Endothelial cell (in vitro differentiated cells): ENCODE measurements at places on chromosomes 4 and X. TPM values are rescaled to one million over a fixed set of nuclear protein-coding genes. Genes with fewer than 3 reads are reported as not detected.

GRCh38 chr4:72591547-72592454, 22.8 kb upstream of the ADAMTS3 start:
- H3K27me3 ChIP-seq: peaks cover 2% of the 10 kb centered on the region
- H3K4me3 ChIP-seq: no peak overlapping the region
- no peaks in the 10 kb centered on the region for H3K4me1 ChIP-seq

DNA sequence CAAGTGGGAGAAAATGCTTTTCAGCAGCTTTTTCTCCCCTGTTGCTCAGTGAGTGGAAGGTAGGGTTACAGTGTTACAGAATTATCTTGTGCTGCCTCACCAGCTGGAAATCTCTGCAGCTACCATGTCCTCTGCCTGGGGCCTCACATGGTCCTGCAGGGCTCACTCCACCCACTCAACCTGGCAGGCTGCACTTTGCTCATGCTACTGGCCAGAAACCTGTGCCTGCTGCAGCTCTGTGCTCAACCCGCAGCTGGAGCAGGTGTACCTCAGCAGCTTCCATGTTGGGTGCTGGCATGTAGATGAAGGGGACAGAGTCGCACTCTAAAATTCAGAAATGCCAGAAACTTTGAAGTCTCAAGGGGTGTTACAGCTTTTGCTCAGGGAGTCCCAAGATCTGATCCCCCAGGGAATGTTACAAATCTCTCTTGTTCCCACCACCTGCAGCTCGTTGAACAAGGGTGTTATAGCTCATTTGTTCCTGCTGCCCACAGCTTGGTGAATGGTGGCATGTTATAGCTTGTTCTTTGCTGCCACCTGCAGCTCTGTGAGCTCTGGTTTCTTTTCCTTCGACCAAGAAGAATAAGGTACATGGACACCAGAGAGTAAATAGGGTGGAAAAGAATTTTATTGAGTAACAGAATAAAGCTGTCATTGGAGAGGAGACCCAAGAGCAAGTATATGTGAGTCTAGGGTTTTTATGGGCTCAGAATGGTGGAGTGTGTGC, 845.8 kb downstream of the TECRL start:
- DNase-seq: no peak
- no peaks in the 10 kb centered on the region for H3K4me1 ChIP-seq
- no peaks in the 10 kb centered on the region for H3K36me3 ChIP-seq
- no peak overlapping the region for H3K27ac ChIP-seq
- H3K27me3 ChIP-seq: no peaks in the 10 kb centered on the region

DNA sequence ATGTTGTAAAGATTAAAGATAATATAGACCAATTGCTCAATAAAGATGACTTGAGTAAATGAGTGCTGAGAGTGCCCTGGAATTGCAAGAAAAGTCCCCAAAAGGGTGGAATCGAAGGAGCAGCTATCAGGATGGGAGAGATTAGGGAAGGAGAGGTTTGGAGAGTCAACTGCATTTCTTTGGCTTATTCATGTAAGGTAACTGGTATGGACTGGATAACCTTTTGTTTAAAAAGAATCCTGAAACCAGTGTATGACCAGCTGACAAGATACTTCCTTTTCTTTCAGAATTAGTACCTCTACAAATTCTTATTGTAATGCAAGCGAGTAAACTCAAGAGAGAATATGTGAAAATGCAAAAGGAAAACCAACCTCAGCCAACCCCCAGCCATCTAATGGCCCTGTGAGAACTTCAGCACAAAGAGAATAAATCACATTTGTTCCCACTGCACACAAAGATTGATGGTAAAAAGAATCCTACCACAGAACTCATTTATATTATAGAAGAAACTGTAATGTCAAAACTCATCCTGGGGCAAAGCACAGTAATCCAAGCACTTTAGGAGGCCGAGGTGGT, 24.5 kb upstream of the SPP1 start:
- H3K4me3 ChIP-seq: no peak overlapping the region
- no peak for DNase-seq
- peaks cover 11% of the 10 kb centered on the region for H3K4me1 ChIP-seq
- no peak overlapping the region for H3K27ac ChIP-seq
- peaks cover 1% of the 10 kb centered on the region for H3K27me3 ChIP-seq

Gene ZNF711
- total RNA-seq: 21.2 TPM

DNA sequence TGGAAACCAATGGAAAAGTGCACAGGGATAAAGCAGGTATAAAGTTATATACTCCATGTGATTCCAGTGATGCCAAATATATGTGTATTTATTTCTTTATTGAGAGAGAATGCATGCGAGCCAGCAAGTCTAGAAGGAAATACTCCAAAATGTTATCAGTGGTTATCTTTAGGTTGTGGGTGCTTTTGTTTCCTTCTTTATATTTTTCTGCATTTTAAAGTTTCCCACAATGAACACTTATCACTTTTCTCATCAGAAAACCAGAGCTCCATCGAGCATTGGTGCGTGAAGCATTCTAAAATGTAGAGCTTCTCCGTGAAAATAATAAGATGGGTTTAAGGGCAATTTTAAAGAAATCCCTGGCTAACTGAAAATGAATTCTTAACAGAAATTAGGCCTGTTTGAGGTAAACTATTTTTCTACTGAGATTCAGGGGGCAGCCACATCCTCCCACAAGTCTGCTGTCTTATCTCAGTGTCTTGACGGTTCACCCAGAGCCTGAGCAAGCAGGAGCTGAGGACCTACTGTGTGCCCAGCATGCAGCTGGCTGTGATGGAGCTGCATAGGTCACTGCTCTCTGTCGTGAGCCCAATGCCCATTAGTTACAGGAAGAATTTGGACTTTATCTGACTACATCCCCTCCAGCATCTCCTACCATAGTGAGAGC, 18.7 kb upstream of the CD40LG start:
- DNase-seq: no peak
- H3K4me3 ChIP-seq: no peak overlapping the region
- H3K4me1 ChIP-seq: peaks cover 2% of the 10 kb centered on the region
- H3K27ac ChIP-seq: no peak overlapping the region
- H3K36me3 ChIP-seq: no peaks in the 10 kb centered on the region
- peaks cover 5% of the 10 kb centered on the region for H3K27me3 ChIP-seq

DNA sequence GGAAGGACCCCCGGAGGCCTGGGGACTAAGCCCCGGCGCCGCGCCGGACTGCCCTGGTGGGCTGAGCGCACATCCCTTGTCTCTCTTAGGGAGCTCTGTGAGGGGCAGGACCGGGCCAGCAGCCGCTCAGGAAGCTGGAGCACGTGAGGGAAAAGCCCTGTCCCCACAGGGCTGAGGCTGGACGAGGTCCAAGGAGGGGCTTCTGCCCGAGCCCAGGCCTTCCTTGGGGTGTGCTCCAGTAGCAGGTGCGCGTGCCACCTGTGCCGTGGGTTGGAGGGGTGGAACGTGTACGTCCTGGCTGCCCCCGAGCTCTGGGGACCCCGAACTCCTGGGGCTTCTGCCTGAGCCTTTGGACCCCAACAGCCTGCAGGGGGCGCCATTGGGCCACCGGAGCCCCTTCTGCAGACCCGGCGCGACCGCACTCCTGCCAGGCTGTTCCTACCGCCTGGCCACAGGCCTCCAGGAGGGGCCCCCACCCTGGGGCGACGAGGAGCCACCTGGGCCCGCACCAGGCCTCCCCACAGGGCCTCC, 27.2 kb downstream of the TACC3 start:
- peaks cover 2% of the 10 kb centered on the region for H3K27me3 ChIP-seq
- H3K4me1 ChIP-seq: no peaks in the 10 kb centered on the region
- DNase-seq: peak; percentile 94
- no peak overlapping the region for H3K4me3 ChIP-seq
